ENCODE measurements at places on chromosomes 3 and 15.

DNA sequence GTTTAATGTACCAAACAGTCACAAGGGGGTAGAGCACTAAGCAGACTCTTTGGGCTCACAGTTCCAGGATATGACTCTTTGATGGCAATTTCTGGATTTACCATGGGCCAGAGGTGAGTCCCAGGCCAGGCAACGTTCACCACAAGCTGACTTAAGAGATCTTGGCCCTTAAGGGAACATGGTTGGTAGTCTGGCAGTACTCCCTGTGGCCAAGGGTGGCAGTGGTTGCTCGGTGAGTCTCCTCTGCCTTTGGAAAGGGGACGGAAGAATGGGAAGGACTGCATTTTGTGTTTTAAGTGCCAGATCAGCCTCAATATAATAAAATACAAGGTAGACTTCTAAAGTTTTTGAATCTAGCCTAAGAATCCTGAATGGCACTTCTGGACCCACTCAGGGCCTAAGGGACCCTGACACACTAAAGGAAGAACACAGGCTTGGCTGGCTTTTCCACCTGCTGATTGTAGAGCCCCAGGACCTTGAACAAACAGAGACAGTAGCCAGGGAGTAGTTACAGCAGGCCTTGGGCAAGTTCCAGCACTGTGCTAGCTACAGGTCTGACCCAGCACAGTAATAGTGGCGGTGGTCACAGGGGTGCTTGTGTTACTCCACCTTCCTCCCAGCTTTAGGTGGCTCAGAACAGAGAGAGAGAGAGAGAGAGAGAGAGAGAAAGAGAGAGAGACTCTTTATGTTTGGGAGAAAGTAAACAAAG, 730.7 kb upstream of the ALCAM start:
- DNase-seq, result no peak

DNA sequence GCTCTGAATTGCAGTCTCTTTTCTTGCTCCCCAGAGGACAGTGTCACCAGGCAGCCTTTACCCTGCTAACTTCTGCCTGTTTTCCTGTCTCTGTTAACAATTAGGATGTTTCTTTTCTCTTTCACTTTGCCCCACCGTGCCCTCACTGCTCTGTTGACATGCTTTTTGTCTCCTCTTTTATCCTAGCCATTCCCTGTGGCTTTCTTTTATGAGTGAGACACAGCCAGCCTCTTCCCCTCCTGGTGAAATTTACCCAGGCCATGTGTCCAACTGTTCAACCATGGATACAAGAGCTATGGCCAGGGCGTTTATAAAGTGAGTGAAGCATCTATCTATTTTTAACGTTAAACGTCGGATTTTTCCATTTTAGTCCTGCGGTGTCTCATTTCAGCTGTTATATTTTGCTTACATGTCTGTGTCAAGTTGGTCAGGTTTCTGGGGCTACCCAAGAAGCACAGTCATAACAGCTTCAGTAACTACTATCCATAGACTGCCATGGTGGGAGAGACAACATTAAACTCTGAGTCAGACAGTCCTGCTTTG, 443.2 kb upstream of the AZI2 start:
- DNase-seq, result no peak

GRCh38 chr3:114867835-114868503, 279.1 kb downstream of the ZBTB20 start:
- DNase-seq, result no peak

DNA sequence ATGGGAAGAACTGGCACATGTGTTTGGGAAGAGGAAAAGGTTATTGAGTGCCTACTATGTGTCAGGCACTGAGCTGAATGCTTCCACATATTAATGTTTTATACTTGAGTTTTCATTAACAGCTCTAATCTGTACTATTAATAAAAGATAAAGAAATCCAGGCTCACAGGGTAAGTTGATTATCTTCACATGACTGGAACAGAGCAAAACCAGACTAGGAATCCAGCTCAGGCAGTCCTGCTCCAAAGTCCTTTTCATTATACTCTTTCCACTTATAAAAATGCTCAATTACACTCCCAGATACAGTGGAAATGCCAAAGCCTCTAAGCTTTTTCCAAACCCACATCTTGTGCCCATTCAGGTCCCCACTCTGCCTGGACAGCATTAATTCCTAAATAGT, 97.6 kb downstream of the TNIK start:
- no peak for DNase-seq

- no peak for DNase-seq
These were observed 38.7 kb downstream of the HSPBAP1 start for GRCh38 chr3:122754929-122755328.

GRCh38 chr3:151923901-151924300, 50.5 kb downstream of the SUCNR1 start:
- no peak for DNase-seq

DNA sequence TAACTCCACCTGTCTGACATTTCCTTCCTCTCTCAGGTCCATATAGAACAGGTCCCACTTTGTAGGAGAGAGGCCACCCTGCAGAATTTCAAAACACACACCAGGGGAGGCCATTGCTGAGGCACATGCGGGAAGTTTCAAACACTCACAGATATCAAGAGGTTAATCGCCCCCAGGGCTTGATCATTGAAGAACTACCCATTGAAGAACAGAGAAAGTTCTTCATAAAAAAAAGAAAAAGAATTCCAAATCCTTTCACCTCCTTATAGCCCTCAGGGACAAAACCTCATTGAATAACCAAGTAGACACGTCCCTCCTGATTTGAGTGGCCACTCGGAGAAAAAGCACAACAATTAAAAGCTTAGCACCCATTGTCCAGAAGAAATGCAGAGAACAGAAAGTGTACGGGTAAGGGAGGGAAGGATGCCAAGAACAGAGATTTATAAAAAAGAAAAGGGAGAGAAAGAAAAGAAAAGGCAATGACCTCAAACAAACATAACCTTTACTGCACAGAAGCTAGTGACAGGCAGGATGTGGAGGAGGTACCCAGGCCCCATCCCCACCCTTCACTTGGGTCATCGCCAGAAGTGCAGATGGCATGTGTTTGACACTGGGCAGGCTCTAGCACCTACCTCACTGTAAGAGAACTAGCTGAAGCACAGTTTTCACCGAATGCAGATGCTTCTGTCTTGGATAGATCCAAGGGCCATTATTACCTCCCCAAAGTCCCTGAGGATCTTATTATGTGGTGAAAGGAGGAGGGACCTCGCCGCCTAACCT, 112.3 kb upstream of the HES1 start:
- DNase-seq, result no peak

GRCh38 chr3:176562331-176562730, 635.0 kb downstream of the TBL1XR1 start:
- no peak for DNase-seq

- no peak for DNase-seq
These were observed 99.6 kb downstream of the MITF start for GRCh38 chr3:69838696-69839515.

DNA sequence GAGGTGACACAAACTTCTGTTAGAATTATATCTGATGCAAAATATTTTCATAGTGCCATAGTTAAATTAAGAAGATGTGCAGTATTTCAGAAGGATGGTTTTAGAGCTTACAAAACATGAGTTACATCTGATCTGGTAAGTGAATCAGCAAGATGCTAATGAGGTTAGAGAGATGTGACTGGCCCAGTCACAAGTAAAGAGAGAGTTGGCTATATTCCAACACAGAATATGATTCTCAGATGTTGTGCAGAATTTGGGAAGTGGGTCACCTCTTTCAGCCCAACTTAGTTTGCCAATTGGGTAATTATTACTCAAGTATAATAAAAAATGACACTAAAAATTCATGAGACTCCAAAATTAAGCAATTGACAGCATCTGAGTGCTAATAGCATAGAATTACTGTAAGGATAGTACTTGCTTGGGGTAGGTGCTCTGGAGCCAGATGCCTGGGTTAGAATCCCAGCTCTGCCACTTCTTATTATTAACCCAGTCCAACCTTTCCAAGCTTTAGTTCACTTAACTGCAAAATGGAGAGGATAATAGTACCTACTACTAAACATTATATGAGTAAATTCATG, 30.8 kb downstream of the P2RY1 start:
- DNase-seq, result no peak

DNA sequence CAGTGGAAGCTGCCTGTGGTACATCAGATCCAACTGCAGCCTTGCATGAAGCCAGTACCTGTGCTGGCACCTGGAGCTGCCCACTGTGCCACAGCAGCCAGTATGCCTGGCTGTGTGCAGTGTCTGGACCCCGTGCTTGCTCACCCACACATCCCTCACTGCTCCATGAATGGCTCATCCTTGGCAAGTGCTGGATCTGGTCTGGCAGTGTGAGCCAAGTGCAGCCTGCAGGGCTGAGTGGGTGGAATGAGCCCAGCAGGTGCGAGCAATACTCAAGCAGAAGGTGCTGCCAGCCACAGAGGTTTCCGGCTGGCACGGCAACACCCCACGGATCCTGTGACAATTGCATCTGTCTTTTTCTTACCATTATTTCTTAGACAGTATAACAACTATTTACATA, 488.2 kb upstream of the ROBO2 start:
- no peak for DNase-seq

DNA sequence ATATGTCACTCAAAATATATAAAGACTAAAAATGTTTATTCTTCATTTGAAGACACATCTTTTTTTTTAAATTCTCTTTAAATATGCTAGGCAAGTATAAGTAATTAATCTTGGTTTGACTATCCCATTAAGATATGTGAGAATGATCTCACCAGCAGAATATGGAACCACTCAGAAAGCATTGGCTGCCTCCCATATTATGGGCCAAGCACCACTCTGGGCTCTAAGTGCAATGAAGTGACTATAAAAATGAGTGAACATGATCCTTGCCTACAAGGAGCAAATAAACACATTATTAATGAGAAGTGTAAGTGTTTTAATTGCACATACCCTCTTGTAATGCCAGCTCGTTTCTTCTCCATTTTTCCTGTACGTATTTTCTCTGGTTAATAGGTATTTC, 328.5 kb downstream of the NAALADL2 start:
- DNase-seq, result no peak

- DNase-seq, result no peak
These were observed 14.2 kb upstream of the U2SURP start for GRCh38 chr3:142987080-142987700.

DNA sequence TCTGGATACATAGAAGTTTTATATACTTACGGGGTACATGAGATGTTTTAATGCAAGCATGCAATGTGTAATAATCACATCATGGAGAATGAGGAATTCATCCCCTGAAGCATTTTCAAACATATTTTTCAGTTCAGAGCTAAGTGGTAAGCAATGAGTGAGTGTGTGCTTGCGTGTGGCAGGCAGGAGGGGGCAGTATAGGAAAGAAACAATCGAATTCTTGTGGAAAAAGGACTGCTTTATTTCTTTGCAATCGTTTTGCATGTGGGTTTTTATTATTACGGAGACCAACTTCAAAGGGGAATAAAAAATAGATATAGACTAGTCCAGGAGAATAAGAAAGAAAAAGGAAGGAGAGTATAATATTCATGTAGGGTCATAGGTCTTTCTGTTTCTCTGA, 271.6 kb downstream of the CHL1 start:
- no peak for DNase-seq

DNA sequence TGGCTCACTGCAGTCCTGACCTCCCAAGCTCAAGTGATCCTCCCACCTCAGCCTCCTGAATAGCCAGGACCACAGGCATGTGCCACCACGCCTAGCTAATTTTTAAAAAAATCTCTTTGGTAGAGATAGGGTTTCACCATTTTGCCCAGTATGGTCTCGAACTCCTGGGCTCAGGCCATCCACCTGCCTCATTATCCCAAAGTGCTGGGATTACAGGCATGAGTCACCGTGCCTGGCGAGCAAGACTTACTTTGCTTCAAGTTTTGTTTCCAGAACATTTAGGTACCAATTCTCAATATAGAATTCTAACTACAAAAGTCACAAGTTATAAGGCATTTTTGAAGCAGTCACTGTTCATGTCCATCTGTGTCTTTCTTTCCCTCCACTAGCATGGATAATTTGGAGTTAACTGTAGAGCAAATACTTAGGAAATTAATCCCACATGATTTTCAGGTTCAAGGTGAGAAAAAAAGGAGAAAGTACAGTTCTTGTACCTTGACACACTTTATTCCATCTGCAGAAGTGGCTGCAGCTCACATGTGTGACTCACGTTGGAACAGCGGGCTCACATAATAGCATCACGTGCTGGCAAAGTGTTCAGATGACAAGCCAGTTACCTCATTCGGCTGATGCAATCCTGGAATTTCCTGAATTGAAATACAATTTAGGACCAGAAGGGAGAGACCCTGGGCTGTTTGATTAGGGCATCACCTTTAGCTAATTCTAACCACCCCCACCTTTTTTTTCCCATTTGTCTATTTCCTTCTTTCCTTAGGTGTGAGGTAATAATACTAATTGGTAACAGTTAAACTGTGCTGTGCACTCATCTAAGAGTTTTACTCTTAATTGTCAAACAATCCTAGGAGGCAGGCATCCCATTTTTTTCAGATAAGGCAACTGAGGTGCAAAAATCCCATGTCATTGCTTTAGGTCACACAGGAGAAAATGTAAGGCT, 46.9 kb upstream of the NEDD4 start:
- DNase-seq, result no peak

GRCh38 chr3:9786209-9786739, 6.0 kb downstream of the TADA3 start:
- no peak for DNase-seq

DNA sequence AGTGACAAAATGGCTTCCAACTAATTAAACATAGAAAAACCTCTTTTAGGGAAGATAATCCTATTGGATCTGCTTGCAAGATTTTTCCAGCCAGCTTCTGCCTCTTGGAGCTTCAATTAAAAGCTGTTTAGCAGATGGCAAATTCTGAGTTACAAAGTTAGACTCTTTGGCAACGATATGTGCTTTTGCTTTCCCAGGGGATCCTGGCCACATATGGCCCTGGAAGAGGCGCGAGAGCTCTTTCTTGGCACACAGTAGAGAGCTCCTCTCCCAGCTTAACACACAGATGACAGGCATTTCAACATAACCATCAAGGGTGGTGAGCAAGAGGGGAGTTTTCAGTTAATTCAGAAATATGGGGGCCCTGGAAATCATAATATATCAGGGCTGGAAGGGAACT, 41.6 kb upstream of the GALNT15 start:
- DNase-seq, result no peak

DNA sequence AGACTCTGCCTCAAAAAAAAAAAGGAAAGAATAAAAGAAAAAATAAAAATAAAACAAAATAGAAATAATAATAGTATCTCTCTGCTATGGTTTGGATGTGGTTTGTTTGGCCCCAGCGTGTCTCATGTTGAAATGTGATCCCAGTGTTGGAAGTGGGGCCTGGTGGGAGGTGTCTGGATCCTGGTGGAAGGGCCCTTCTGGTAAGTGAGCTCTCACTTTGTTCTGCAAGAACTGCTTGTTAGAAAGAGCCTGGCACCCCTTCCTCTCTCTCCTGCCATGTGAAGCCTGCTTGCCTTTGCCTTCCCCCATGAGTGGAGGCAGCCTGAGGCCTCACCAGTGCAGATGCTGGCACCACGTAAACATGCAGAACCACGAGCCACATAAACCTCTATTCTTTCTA, 26.3 kb downstream of the TMEM44 start:
- DNase-seq, result no peak

Measured in stimulated activated CD4-positive, alpha-beta T cell treated with anti-CD3 and anti-CD28 coated beads, Interleukin-15, amount 100 ng/mL, for 1 hour (primary cell).